Nephron progenitor cell (in vitro differentiated cells): ENCODE measurements at places on chromosomes 2 and 18.

- DNase-seq, result no peak
Measured at GRCh38 chr2:45396671-45397070, 214.4 kb downstream of the SRBD1 start.

DNA sequence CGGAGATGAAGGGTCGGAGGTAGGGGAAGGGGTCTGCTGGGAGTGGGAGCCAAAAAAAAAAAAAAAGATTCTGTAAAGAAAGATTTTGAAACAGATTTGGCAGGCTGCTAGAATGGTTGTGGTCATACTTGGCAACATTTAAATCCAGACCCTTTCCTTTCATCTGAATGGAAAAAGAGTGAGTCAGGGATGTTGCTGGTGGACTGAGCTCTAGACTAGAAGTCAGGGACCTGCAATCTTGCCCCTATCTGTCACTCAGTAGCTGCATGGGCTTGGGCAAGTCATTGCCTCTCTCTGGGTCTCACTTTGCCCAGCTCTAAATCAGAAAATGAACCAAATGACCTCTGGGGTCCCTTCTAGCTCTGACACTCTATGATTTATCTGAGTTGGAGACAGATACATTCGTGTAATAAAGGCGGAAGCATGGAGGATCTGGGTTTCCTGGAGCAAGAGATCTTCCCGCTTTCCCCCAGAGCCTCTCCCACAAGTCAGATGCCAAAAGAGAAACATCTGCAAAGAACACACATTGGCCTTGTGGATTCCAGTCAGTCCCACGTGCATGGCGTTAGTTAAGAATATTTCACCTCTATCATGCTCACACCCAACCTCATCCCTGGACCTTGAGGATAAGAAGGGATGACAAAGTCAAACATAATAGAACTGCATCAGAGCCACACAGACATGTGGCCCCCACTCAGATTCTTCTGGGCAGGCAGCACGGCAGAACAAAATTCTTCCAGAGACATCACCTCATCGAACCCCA lies 58.5 kb downstream of the ADD2 start:
- DNase-seq, result no peak

DNA sequence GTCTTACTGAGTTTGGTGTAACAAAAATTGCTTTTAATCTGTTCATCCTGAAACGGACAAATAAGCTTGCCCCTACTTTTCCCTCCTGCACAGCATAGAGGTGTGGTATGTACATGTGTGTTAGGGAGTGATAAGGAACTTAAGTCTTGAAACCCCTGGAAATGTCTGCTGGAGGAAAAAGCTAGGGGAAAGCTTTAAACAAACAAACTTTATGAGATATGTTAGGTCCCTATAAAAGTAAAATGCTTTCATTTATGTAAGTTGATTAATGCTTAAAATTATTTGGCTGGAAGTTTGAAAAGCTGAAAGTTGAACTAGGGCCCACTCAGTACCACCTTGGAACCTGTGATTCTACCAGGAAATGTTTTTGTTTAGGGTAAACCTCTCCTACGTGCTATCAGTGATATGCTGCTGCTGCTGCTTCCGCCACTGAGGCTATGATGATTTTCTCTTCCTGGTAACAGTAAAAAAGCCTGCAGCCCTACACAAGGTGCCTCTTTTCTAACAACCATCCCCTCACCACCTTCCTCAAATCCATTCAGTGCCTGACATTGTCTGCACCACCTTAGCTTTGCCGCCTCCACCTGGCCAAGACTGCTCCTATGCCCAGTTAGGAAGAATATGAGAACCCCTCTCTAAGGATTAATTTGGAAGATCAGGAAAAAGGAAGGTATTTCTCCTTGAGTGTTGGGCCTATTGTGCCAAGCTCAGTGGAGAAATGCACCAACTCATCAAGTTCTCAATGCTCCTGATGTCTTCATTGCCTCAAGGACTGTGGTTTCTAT lies 2.5 kb upstream of the YES1 start:
- DNase-seq, result no peak

- peak; percentile 1 for DNase-seq
Measured at GRCh38 chr2:71603311-71603811, 150.0 kb downstream of the DYSF start.

DNA sequence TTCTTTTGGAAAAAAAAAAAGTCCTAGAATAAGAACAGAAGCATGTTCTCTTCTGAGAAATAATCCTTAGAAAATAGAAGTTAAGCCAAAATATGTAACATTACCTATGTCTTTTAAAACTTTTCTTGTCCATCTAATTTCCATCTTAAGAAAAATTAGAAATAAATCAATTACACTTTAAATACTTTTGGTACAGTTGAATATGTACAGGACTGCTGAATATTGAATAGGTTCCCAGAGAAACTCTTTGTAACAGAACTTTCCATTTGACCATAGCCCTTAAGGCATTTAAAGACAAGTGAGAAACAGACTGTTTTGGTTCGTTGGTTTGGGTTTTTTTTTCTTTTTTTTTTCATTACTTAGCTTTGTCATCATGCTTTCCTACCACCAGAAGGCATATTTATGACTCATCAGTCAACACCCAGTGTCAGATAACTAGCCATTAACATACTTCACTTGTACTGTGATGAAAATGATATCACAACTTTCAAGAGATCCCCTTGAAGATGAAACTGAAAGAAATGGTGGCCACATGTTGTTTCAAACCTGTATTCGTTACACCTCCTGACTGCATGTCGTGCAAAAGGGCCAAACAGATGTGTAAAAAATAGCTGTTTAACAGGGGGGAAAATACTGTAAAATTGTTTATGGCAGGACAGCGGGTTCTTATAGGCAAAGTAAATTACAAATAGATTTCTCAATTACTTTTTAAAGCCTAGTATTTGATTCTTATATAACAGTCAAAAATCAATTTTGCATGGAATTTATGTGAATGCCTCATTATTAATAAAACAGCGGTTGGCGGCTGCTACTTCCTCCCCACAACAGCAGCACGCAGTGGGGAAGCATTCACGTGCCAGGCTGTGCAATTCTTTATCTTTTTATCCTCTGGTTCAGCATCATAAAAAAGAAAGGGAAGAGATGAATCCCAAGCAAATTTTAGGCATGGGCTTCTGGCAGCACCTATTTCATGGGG lies 280.7 kb upstream of the HNRNPA3 start:
- no peak for DNase-seq

DNA sequence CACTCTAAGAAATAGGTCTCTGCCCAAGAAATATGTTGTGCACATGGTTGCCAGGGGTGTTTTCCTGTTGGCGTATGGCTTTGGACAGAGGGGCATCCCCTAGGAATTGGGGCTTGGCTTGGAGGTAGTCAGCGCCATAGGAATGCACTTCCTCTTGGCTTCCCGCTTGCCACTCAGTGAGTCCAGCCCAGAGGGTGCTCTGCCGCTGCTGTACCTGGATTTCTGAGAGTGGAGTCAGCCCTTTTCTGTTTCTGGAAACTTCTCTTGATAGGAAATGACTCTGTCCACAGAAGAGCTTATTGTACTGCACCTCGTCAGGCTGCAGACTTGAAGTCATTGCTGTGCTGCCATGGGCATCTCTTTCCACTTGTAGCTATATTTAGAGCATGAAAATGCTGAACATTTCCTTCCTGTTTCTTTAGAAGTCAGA lies 116.7 kb upstream of the MGAT5 start:
- no peak for DNase-seq

DNA sequence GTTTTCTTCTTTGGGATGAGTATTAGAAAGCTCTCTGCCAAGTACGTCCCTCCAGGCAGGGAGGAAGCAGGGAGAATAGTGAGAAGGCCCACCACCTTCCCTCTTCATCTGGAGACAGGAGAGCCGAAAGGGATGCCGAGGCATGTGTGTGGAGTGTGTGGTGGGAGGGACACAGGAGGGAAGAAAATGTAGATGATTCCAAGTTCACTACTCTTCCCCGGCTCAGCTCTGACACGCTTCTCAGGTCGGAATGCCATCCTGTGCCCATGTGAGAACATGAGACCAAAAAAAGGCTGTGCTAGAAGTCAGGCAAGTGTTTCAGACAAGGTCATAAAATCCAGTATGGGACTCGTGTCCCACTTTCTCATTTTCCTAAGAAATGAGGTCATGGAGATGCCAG lies 47.4 kb downstream of the GYPC start:
- no peak for DNase-seq

DNA sequence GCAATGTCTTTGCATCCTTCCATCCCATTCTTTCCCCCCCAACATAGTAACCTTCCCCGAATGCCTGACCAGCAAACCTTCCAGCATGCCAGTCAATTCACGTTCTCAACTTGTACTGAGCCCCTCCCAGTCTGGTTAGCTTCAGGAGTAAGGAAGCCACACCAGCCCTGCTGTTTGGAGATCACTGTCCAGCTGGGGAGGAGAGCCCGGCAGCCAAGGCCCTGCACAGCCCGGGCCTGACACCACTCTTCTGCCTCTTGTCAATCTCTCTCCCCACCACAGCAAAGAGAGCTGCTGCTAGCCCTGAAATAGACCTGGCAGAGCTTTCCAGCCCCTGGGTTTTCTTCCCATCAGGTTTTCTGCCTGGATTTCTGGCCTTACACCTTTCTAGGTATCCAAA lies 185.8 kb upstream of the ID2 start:
- no peak for DNase-seq

GRCh38 chr2:170369894-170370293 lies 191.9 kb downstream of the MYO3B start:
- DNase-seq, result no peak
